HT1080 (cell line): ENCODE measurements at places on chromosomes 4 and X. TPM values are rescaled to one million over a fixed set of nuclear protein-coding genes. Genes with fewer than 3 reads are reported as not detected.
A peak's percentile ranks its signal among the peaks of the same experiment; 100 is the strongest.

DNA sequence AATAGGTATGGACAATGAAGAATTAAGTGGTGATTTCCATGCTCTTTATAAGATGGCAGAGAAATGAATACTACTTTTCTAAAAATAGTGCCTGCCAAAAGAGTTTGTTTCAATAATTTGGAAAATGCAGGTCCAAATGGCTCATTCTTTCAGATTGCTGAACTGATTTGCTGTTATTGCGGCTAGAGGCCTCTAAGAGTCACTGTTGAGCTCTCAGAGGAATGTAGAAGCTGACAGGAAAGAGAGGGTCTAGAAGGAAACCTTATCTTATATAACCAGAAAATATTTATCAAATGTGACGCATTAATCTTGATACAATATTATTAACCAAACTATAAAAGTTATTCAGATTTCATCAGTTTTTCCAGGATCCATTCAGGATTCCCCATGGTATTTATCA lies 65.7 kb upstream of the PAGE1 start:
- DNase-seq, result no peak

Gene NUDT11
- 6.4 and 6.8 TPM in 2 replicates for total RNA-seq

DNA sequence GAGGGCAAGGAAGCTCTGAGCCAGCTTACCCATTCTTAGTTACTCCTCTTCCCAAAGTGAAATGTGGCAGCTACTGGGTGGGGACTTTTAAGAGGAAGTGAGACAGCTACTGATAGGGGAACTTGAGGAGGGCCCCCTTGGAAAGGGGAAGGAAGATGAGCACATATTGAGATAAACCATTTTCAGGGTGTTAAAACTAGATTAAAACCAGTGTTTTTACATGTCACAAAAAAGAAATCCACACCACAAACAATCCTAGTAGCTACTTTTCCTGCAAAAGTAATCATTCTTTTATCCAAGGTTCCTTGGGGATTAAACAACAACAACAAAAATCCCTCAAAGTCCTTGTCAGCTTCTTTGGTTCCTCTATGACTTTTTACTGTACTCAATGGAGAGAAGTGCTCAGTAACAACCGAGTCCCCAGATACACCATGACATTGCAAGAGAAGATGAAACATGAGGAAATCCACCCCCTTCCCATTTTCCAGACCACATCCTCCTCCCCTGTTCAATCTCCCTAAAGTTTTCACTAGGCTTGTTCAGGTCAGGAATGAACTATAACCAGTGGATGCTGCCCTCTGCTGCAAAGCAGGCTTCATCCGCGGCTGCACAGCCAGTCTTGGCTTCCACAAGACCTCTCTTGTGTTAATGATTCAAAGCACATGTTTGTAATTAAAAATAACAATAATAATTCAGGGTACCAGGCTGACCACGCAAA lies 113.5 kb upstream of the TMEM164 start:
- DNase-seq, result peak; percentile 10

DNA sequence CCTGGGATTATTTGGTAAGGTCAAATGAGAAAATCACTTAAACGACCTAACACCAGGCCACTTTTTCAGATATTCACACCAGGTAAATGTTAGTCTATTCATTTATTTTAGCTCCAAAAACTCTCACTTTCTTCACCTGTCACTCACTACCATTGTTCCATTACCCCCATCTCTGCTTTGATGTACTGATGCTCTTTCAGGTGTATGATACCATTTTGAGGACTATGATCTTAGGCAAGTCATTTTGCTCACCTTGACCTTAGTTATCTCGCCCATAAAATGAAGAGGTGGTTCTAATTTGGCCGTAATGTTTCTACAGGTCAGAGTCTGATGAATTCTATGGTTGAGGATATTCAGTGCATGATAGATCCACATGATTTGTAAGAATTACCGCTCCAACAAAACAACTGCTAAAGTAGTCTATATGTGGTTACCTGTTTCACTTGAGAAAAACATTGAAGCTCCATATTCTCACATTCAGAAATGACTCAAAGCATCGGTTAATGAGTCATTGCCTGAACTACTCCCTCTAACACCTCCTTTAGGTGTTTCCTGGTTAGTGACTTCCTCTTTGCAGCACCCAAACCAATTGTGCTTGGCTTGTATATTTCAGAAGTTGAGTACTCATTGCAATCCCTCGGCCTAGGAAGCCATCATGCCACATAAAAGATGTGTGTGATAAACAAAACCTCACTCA lies 4.5 kb downstream of the DTHD1 start:
- DNase-seq, result peak; percentile 86

GRCh38 chr4:81137446-81137845 lies 77.6 kb downstream of the PRKG2 start:
- DNase-seq, result no peak

DNA sequence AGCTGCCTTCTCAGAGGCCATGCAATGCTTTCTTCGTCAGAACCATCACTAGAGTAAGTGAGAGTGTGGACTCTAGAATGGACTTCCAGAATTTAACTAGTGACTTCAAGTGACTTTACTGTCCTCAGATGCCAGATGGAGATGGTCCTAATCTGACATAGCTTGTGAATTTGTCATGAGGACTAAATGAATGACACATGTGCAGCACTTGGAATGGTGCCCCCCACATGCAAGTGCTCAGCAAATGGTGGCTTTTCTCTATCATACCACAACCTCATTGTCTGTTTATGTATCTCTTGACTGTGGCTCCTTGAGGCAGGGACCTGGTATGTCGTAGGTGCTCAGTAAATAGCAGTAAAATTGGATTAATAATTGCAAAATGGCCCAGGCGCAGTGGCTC lies 91.6 kb upstream of the STX18 start:
- no peak for DNase-seq

DNA sequence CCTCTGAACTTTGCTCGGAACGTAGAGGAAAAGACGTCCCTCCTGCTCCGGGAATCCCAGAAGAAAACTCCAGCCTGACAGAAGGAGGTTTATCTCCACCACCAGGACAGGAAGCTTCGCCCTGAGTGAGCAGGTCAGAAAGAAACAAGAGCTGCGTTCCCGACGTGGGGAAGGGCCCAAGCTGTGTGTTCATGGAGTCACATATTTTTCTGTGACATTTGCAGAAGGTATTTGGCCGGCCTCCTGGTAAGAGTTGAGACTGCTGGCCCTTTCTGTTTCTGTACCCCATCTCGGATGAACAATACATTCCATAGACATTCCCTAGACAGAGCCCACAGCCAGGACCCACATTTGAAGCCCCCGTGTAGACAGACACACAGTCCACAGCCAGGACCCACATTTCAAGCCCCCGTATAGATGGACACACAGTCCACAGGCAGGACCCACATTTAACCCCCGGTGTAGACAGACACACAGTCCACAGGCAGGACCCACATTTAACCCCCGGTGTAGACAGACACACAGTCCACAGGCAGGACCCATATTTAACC lies 230.8 kb downstream of the SHOX start:
- no peak for DNase-seq
